Effector CD4-positive, alpha-beta T cell (primary cell): ENCODE measurements at places on chromosomes 13 and 19.
A peak's percentile ranks its signal among the peaks of the same experiment; 100 is the strongest.

GRCh38 chr19:48419158-48419920, 25.9 kb downstream of the GRIN2D start:
- DNase-seq: peak; percentile 62

DNA sequence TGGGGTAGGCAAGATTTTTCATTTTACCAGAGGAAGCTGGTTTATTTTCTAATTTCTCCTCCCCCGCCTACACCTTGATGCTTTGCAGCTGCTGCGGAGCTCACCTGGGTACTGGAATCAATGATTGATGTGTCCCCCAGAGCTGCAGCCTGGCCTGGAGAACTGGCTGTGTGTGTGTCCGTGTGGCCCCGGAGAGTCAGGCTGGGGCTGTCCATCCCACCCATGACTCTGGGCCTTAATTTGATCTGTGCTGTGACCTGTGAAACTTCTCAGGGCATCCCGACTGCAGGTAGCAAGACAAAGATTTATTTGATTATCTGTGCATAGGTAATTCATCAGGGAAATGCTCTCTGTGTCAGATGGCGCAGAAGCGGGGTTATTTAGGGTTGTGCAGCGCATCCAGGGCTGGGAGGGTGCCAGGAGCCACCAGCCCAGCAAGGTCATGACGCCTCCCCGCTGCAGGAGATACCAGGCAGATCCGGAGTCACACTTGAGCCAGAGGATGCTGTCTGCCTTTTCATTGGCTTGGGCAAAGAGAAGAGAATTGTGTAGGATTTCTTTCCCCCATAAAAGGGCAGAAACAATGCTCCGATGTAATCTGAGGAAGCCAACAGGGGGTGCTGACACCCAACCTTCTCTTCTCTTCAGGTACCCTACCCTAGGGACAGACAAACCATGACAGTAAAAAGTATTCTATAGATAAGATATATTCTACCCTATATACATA, 346.6 kb downstream of the TSHZ3 start:
- no peak for DNase-seq

DNA sequence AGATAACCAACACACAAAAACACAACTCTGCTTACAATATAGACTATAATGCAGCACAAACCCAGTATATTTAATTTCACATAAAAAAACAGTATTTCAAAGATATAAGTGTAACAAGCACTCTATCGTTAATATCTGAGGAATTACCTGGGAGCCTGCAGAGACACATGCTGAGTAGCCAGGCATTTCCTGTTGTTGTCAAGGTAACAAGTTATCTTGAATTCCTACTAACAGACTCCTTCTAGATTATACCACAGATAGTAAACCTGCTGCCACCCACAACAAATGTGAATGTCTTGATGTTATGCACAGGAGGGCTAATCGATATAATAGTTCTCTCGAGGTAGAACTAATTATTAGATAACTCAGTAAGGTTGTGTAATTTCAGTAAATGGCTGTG, 826.0 kb upstream of the PRR20A start:
- DNase-seq: no peak

GRCh38 chr13:95258619-95259194, 42.5 kb downstream of the ABCC4 start:
- DNase-seq: no peak

- DNase-seq: no peak
Measured at GRCh38 chr13:36713887-36714286, 40.1 kb downstream of the SERTM1 start.

- DNase-seq: peak; percentile 80
Measured at GRCh38 chr19:47296036-47296435, 13.6 kb upstream of the C5AR1 start.
